NCI-H526 (cell line): ENCODE measurements at places on chromosomes 13 and 19.

- DNase-seq: peak; percentile 35
Observed at GRCh38 chr19:18223860-18224524, 2.2 kb downstream of the PDE4C start.

DNA sequence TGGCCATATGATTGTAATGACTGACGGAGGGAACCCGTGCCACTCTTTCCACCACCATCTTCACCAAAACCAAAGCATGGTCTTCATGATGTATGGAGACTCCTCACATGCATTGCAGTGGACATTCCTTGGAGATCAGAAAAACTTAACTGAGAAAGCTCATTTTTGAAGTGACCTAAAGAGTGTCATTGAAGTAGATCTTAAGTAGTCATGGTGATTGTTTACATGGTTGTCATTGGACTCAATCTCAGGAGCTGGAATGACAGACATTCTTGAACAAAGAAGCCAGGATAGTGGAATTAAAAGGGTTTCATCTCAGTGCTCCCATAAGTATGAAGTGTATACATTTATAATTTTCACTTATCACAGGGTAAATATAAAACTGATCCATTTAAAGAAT lies 236.7 kb upstream of the IPO5 start:
- DNase-seq: no peak

DNA sequence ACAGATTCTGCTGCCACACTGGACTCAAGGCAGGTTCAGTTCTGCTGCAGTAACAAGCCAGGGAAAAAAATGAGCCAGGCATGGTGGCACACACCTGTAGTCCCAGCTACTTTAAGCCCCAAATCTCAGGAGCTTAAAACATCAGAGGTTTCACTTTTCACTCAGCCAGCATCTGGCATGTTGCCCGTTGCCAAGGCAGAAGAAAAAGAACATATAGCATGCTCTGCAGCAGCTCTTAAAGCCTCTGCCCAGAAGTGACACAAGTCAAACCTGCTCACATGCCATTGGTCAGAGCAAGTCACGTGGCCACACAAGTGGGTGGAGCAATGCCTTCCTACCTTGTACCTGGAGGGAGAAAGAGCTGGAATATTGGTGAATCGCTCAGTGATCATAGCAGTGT lies 14.7 kb upstream of the ADGRE5 start:
- DNase-seq: peak; percentile 51

DNA sequence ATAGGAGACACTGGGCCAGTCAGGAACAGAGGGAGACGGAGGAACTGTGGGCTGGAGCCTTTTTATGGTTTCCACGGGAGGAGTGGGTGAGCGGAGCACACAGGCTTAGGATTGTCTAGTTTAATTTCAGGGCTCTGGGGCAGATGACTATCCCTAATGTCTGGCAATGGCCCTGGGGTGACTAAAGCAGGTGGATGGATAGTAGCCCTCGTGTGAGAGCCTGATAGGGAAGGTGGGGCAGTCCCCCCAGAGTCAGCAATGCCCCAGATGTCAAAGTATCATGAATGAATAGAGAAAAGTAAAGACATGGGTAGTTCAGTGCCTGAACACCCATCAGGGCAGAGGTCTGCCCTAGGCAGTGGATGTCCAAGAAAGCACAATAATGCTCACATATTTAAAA lies 94.2 kb downstream of the ZDHHC20 start:
- no peak for DNase-seq

GRCh38 chr13:26246154-26246553 lies 7.8 kb upstream of the CDK8 start:
- DNase-seq: no peak

DNA sequence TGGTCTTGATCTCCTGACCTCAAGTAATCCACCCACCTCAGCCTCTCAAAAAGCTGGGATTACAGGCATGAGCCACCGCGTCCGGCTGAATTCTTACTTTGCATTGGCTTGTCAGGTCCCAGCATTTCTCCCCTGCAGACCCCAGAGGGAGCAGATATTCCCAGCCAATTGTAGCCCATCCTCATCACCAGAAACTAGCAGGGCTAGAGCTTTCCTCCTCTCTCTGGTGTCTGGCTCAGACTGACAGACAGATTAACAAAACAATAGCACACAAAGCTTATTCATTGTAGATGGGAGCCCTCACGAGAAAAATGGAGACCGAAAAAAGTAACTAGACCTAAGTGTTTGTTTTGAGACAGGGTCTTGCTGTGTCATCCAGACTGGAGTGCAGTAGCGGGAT lies 7.5 kb upstream of the MPV17L2 start:
- no peak for DNase-seq

DNA sequence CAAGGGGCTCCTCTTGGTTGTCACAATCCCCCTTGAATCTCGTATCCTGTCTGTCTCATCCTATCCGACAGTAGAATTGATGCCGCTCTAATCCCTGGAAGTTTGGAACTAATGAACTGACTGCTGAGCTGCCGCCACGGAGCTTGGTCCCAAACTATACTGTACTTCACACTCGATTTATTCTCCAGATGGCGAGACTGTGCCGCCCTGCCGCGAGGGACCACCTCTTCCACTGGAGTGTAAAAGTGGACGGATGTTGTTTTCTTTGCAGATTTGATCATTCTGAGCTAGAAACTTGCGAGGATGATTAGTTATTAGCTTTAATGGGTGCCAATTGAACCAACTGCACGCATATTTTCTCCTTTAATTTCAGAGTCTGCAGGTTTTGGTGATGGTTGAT lies 117.2 kb downstream of the ZIC5 start:
- no peak for DNase-seq

GRCh38 chr19:38564981-38565690 lies 52.6 kb downstream of the MAP4K1 start:
- peak; percentile 50 for DNase-seq

DNA sequence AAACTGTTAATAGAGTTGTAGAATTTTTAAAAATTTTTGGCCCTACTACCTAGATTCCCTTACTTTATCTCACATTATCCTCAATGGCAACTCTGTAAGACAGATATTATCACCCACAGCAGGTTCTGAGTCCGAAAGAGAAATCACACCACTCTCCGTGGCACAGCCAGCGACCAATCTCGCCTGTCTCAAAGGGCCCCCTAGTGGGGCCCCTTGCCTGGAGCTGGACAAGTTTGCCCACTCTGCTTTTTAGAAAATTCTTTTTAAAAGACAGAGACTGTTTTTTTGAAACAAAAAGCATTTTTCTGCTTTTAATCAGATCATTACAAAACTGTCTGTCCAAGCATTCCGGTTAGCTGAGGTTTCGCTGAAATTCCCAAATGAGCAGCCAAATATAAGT lies 21.7 kb downstream of the PHF11 start:
- DNase-seq: no peak

DNA sequence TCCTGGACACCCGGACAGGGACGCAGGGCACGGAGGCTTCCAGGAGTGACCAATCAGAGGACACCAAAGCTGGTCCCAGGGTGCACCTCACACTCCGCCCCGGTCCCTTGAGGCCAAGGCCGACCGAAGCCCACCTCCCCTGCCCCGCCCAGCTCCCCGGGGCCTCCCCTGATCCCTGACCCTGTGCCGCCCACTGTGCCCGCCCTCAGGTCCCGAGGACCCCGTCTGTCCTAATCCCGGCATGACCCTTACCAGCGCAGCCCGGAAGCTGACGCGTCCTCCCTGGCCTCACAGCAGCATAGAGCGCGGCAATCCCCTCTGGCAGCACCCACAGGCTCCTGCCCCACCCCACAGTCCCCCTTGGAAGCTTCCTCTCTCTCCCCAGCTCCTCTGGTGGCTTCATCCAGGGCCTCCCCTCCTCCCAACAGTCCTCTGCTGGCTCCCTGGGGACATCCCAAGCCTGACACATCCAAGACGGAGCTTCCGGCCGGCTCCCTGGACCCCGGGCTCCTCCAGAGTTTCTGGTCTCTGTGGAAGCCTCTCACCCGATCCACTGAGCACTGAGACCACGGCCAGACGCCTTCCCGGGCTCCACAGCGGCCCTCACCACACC lies 7.4 kb upstream of the CDC34 start:
- peak; percentile 63 for DNase-seq

- no peak for DNase-seq
Observed at GRCh38 chr19:46225558-46226004, 4.0 kb upstream of the IGFL1 start.

DNA sequence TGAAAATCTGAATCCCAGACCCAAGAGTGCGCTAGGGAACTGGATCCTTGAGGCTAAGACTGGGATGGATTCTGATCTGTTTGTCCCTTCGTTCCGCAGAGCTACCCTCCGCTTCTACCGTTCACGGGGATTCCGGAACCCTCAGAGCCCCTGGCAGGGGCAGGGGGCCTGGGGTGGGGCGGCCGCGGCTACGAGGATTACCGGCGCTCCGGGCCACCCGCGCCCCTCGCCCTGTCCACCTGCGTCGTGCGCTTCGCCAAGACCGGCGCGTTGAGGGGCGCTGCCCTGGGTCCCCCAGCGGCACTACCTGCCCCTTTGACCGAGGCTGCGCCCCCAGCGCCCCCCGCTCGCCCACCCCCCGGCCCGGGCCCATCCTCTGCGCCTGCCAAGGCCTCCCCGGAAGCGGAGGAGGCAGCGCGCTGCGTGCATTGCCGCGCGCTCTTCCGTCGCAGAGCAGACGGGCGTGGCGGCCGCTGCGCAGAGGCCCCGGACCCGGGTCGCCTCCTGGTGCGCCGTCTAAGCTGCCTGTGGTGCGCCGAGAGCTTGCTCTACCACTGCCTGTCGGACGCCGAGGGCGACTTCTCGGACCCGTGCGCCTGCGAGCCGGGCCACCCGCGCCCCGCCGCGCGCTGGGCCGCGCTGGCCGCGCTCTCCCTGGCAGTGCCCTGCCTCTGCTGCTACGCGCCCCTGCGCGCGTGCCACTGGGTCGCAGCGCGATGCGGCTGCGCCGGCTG lies 7.1 kb downstream of the SPRED3 start:
- DNase-seq: no peak
